HCEC 1CT (cell line): ENCODE measurements at places on chromosomes 5 and 9.

GRCh38 chr9:35481347-35481975, 8.4 kb upstream of the RUSC2 start:
- peak; percentile 47 for DNase-seq

DNA sequence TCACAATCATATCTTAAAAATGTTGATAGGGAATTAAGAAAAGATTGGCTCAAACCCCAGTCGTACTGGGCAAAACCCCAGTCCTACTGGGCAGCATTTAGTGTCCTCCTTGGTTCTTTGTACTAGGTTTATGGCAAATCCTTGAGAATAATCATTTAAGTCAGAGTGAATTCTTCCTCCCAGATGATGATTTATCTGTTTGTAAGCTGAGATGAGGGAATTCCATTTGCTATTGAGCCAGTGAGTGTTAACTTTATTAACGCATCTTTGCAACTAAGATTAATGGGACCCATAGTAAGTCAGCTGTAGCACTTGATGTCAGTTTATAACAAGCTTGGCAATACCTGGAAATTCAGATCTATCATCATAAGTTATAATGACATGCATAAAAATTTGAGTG, 821.8 kb upstream of the DMAC1 start:
- DNase-seq = no peak

DNA sequence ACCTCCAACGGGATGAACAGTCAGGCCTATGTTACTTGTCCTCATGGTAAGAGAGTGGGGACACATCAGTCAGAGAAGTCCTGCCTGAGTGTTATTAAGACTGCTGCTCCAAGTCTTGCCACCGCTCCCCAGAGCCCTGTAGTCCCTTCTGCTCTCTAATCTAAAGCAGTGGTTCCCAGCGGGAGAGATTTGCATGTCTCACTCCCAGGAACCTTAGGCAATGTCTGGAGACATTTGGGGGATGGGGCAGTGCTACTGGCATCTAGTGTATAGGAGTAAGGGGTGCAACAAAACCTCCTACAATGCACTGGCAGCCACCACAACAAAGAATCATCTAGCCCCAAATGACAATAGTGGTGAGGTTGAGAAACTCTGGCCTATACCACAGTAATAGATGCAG, 2.6 kb upstream of the SVEP1 start:
- DNase-seq = no peak

DNA sequence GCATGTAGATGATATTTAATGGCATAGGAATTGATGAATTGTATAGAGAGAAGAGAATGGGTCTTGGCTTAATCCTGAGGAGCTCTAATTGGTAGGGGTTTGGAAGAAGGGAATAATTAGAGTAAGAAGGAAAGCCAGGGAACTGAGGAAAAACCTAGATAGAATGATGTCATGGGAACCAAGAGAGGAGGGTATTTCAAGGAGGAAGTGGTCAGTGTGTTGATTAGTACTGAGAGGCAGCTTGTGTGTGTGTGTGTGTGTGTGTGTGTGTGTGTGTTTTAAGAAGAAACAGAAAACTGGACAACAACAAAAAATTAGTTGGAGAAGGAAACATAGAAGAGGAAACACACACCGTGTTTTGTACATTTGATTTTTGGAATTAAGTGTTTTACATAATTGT, 42.8 kb downstream of the MAST4 start:
- no peak for DNase-seq

DNA sequence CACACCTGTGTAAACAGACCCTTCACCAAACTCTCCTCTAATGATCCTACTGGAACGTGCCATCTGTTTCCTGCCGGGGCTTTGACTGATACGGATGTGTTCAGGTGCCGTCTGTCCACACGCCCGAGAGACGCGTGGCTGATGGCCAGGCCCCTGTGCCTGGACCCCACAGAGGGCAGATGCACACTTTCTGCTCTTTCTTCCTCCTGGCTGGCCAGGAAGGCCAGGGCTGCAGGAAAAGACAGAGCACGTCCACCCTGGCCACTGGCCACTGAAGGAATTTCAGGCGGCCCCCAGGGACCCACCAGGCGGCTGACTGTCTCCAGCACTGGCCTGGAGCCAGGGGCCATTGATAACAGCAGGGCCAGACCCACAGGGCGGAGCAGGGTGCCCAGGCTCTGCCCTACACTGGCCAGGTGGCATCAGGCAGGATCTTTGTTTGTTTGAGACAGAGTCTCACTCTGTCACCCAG, 3.6 kb upstream of the ENG start:
- no peak for DNase-seq

DNA sequence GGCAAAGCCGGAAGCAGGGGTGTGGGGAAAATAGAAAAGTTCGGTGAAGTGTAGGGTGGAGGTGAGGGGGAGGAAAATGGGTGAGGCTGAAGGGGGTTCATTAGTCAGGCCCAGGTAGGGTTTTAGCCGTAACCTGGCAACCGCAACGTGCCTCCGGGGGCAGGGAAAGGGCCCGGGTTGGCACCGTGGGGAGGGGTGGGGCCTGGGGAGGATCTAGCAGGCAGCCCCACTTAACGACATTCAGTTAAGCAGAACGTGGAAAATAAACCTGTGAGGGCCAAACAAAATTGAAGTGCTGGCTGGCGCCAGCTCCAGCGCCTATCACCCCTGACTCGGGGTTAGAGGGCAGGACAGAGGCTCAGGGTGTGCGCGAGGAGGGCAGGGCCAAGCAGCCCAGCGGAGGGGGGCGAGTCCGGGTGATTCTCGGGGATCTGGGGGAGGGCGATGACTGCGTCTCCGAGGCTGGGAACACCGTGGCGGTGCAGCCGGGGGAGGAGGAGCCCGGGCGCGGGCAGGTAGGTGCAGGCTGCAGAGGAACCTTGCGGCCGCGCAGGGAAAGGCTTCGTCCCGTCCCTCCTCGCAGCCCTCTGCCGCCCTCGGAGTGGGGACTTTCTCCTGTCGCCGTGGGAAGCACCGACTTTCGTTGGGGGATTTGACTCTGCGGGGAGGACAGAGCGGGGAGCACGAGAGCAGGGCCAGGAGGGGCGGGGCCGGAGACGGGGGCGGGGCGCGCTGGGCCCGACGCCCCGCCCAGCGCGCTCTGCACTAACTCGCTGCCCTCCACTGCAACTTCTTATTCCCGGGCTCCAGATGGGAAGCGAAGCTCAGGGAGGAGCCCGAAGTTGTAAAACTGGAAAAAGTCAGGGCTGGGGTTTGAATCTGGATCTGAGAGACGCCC, 5.1 kb downstream of the RGS14 start:
- DNase-seq = peak; percentile 41

DNA sequence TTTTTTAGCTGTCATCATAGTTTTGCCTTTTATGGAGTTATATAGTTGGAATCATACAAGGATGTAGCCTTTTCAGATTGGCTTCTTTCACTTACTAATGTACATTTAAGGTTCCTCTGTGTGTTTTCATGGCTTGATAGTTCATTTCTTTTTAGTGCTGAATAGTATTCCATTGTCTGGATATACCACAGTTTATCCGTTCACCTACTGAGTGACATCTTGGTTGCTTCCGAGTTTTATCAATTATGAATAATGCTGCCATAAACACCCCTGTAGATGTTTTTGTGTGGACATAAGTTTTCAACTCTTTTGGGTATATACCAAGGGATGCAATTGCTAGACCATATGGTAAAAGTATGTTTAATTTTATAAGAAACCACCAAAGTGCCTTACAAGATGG, 136.3 kb downstream of the NR3C1 start:
- DNase-seq = no peak

DNA sequence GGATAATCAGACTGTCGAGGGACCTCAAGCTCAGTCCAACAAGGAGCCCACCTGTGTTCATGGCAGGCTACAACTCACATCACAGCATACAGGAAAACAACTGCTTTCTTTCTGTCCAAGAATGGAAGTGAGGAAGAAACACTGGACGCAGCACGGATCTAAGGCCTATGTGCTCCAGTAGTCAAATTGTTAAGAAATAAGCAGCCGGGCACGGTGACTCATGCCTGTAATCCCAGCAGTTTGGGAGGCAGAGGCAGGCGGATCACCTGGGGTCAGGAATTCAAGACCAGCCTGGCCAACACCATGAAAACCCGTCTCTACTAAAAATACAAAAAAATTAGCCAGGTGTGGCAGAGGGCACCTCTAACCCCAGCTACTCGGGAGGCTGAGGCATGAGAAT, 427.8 kb downstream of the BNC2 start:
- DNase-seq = peak; percentile 66

DNA sequence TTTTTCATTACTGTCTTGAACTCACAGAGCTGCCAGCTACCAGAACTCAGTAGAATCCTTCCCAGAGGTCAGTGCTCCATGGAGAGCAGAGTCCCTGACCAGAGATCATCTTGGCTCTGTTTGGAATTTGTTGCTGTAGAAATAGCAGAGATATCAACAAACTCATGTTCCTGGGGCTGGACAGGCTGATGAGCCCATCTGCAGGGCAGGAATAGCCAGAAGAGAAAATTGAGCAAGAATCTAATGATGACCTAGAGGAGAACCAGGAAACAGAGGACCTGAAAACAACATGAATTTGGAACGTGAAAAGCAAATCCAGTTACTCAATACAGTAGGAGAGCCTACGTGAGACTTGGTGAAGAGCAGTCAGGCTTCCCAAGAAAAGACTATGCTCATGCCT, 437.8 kb downstream of the PLK2 start:
- no peak for DNase-seq

GRCh38 chr9:2023042-2023441, 7.9 kb downstream of the SMARCA2 start:
- no peak for DNase-seq

DNA sequence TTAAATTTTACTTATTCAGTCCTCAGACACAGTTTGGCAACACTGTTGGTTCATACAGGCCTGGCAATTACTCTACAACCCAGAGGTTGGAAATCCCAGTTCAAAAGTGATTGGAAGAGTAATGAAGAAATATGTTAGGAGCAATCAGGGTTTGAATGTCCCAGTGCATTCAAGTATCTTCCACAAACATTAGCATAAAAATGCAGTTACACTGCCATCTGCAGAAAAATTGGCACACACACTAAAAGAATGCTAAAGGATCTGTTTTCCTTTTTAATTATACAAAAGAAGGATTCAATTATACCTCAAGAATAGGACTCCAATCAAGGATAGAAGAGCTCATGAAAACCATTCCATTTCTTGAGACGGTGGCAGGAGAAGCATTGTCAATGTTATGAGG, 130.2 kb downstream of the DNAH5 start:
- DNase-seq = peak; percentile 16

DNA sequence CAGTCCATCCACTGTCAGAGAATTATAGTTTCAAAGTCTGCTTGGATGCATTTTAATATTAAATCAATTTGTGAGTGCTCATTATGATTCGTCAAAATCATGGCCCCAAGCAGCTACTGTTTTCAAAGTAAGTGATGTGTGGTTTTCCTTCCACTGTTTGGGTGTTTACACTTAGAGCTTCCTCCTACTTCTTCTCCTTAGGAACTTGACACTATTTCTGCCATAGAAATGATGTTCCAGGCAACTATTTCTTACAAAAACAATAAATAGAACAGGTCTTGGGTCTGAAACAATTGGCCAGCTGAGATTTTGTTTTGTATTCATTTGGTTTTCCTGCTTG, 132.8 kb upstream of the RAI14 start:
- no peak for DNase-seq

- DNase-seq = no peak
These were observed 43.2 kb downstream of the PTGES start for GRCh38 chr9:129709438-129710168.

GRCh38 chr9:93183663-93184431, at the start of gene WNK2:
WNK2 (plus strand) TSS chr9:93184139; CDS start chr9:93184930, 791 bp downstream.
- DNase-seq = no peak

DNA sequence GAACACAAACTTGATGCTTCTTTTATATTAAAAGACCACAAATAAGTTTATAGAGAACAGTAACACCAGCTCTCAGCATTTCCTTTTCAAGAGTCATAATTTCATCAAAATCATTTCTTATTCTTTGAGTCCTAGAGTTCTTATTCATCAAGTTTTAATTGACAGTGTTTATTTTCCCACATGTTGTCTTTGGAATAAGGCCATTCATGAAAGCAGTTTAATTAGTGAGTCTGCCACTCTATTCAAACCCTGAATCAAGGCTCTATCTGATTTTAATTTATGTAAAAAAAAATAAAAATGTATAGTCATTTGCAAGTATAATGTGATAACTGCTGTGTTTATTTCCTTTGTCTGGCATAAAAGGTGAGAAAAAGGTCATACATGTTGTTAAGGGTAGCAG, 176.7 kb downstream of the PARP8 start:
- no peak for DNase-seq

DNA sequence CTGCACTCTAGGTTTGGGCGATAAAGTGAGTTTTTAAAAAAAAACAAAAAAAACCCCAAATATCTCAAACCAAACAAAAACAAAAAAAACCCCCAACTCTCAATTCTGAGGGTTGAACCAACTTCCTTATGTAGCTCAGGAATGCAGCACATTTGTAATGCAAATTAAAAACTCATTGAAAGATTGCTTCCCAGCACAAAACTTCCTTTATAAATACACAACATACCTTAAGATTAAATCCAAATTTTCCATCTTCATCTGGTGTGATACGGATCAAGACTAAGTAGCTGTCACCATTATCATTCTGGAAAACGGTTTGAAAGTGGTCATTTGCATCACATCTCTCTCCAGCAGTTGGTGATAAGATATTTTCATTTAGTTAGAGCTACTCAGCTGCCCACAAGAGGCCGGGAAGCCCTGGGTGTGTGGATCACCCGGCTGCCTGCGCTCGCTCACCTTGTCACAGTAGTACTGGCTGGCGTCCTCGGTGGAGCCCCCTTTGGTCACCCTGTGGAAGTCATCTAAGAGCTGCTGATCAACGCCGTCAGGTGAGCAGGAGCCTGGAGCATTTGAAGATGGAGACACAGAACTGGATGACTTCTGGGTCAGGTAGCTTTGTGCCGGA, 88.2 kb downstream of the PTPN3 start:
- no peak for DNase-seq

- DNase-seq = peak; percentile 12
These were observed at the start of gene KCNT1 for GRCh38 chr9:135701959-135702721. KCNT1 (plus strand) TSS chr9:135702185; CDS start chr9:135702259, 74 bp downstream.

GRCh38 chr5:168327994-168328393, 36.5 kb downstream of the WWC1 start:
- peak; percentile 34 for DNase-seq

GRCh38 chr5:147203213-147203612, 31.6 kb upstream of the STK32A start:
- no peak for DNase-seq

DNA sequence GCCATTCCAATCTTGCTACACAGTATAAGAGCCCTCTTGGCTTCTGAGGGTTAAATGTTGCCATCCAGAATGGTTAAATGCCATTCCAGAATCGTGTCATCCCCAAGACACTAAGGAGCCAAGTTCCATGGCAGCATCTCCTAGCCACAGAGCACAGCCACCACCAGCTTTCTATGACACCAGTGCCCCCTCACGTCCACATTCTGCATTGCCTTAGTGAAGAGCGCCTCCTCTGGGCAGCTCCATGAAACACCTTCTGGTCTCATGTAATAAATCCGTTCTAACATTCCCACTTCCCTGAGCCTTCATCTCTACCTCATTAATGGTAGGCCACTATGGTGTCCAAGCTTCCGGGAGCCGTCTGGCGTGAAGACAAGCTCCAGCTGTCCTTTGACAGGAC, 12.4 kb downstream of the CBY3 start:
- DNase-seq = peak; percentile 54
